Urinary bladder (tissue), 4 donors: ENCODE measurements at places on chromosomes 13 and 19. TPM values are rescaled to one million over a fixed set of nuclear protein-coding genes. Genes with fewer than 3 reads are reported as not detected.

METTL21C gene
- 0.69 TPM for total RNA-seq

PRKCG gene
- total RNA-seq = 0.32 TPM

APOC4 gene
- not detected for total RNA-seq

MISP gene
- 1.4 TPM for total RNA-seq

FUZ gene
- 13.3 TPM for total RNA-seq

DAND5 gene
- total RNA-seq = not detected

SULT2A1 gene
- 0.90 TPM for total RNA-seq

ANGPTL4 gene
- total RNA-seq = 1.3 TPM

LIPE gene
- total RNA-seq = 5.7 TPM

PRSS57 gene
- not detected for total RNA-seq

RAB20 gene
- total RNA-seq = 9.6 TPM
